Activated T-helper 2 cell treated with anti-CD3 and anti-CD28 coated beads, Interferon-gamma antibody, Interleukin-2, Interleukin-4, amounts not matched to agents 10 μg/mL and 5 μg/mL and 100 μg/mL, durations not matched to agents 14 hours and 24 hours and 36 hours (primary cell): ENCODE measurements at places on chromosomes 1 and 21. TPM values are rescaled to one million over a fixed set of nuclear protein-coding genes. Genes with fewer than 3 reads are reported as not detected.

DNA sequence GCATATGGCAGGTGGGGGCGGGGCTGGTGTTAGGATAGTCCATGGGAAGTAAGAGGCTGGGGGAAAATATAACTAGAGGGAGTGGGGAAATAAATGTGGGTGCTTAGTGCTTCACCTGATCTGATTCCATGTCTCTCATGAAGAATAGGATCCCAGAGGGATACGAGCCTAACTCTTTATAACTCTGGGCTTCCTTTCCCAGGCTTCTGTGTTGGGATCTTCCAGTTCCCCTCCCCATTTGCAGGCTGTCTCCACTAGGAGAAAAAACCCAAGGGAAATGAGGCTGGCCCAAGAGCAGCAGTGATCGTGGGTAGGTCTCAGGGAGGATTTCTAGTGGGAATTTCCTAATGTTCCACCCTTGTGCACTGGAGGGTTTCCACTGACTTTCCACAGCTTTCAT, 1.6 kb downstream of the KCNJ9 start:
- H3K27me3 ChIP-seq: peaks cover 44% of the 10 kb centered on the region
- H3K36me3 ChIP-seq: no peaks in the 10 kb centered on the region
- H3K4me1 ChIP-seq: peaks cover 16% of the 10 kb centered on the region

DNA sequence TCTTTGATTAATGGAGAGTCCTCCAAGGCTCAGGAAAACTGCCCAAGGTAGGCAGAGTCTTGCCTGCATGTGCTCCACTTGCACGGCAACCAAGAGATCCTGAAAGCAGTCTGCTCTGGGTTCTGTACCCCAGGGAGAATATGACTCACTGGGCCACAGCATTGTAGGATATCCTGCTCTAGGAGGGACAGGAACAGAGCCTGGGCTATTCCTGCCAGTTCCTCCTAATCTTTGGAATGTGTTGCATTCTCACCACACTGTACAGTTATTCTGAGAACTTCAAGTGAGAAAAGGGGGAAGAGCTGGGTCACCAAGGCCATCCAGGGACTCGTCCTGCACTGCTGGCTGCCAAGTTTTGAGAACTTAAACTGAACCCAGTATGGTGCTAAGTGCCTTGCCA, 278.5 kb downstream of the MATN1 start:
- H3K27ac ChIP-seq: no peak overlapping the region
- no peaks in the 10 kb centered on the region for H3K27me3 ChIP-seq
- H3K36me3 ChIP-seq: no peaks in the 10 kb centered on the region
- H3K4me1 ChIP-seq: no peaks in the 10 kb centered on the region
- DNase-seq: no peak

DNA sequence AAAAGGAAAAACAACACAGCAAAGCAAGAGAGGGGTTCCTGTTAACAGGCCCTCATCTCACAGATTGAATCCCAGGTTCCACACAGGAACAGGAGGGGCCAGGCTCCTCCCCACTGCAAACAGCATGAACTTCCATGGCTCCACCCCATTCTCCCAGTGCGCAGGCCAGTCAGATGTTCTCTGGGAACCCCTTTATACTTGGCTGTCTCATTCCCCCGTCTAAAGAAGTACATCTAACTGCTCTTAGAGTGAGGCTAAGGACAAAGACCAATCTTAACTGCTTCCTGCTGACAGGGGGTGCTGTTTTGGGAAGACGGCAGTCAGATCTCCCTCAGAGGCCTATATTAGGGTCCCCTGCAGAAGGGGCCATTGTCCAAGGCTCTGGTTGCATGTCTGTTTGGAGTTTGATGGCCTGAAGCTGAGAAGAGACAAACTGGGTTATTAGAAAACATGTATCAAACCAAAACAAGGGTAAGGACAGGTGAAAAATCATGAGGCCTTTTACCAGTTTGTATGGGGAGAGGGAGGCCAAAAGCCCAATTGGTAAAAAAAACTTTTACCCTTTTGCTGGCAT, 10.5 kb upstream of the NASP start:
- no peak overlapping the region for H3K4me3 ChIP-seq
- H3K27me3 ChIP-seq: no peaks in the 10 kb centered on the region
- no peaks in the 10 kb centered on the region for H3K4me1 ChIP-seq

- H3K4me3 ChIP-seq: peak overlapping the region; percentile 73
- H3K27me3 ChIP-seq: peaks cover 7% of the 10 kb centered on the region
- peak overlapping the region; percentile 20 for H3K27ac ChIP-seq
- peaks cover 3% of the 10 kb centered on the region for H3K36me3 ChIP-seq
Observed at GRCh38 chr1:27569506-27570291, 34.2 kb downstream of the AHDC1 start.

- H3K4me1 ChIP-seq: peaks cover 1% of the 10 kb centered on the region
- no peaks in the 10 kb centered on the region for H3K36me3 ChIP-seq
- no peak for DNase-seq
- H3K27ac ChIP-seq: no peak overlapping the region
- peaks cover 4% of the 10 kb centered on the region for H3K27me3 ChIP-seq
Observed at GRCh38 chr1:227134686-227135314, 183.5 kb downstream of the CDC42BPA start.

DNA sequence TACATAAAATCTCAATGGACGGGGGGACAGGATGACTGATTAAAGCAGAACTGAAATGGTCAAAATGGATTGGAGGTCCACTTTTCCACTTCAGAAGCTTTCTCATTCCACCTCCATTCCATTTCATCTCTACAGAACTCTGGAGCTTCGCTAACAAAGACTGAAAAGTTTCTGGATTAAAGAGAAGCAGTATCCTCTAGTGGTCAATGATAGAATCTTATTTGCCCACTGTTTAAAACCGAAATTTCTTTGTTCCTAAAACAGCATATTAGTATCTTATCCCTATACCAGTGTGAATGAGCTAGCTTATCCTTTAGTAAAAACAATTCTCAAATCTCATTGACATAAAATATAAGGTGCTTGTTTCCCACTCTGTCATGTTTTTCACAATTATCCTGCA, 890.6 kb downstream of the KCNT2 start:
- no peaks in the 10 kb centered on the region for H3K27me3 ChIP-seq
- no peaks in the 10 kb centered on the region for H3K36me3 ChIP-seq
- H3K4me3 ChIP-seq: no peak overlapping the region
- H3K4me1 ChIP-seq: no peaks in the 10 kb centered on the region

- H3K27me3 ChIP-seq: peaks cover 2% of the 10 kb centered on the region
- H3K4me1 ChIP-seq: peaks cover 31% of the 10 kb centered on the region
- DNase-seq: no peak
Observed at GRCh38 chr1:65065524-65066418, 82.2 kb upstream of the AK4 start.

- no peak for DNase-seq
- H3K4me1 ChIP-seq: no peaks in the 10 kb centered on the region
- H3K27ac ChIP-seq: no peak overlapping the region
- no peaks in the 10 kb centered on the region for H3K27me3 ChIP-seq
- no peaks in the 10 kb centered on the region for H3K36me3 ChIP-seq
Observed at GRCh38 chr1:19330449-19331135, 18.5 kb downstream of the SLC66A1 start.

DNA sequence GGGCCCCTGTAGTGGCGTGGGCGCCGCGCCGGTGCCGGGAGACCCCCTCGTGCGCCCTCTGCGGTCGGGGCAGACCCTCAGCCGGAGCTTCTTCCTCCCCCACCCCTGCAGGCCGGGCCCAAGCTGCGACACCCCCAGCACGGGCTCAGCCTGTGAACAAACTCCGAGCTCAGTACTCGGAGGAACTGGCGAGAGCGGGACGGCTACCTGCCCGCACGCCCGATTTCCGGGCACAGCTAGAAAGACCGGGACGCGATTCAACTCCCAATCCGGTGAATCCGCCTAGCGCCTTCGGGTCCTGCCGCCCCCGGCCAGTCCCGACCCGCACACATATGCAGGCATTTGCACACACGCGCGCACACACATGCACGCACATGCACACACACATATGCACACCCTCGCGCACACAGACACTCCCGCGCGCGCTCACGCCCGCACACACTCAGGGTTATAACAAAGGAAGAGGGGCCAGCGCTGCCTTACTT, 580 bp upstream of the BLACAT1 start:
- H3K4me1 ChIP-seq: peaks cover 3% of the 10 kb centered on the region
- peaks cover 66% of the 10 kb centered on the region for H3K27me3 ChIP-seq
- no peaks in the 10 kb centered on the region for H3K36me3 ChIP-seq

- H3K4me3 ChIP-seq: no peak overlapping the region
- no peak for DNase-seq
- no peak overlapping the region for H3K27ac ChIP-seq
- peaks cover 32% of the 10 kb centered on the region for H3K36me3 ChIP-seq
- H3K4me1 ChIP-seq: peaks cover 4% of the 10 kb centered on the region
- no peaks in the 10 kb centered on the region for H3K27me3 ChIP-seq
Observed at GRCh38 chr21:37166733-37167132, 93.7 kb downstream of the TTC3 start.

- no peak for DNase-seq
- no peak overlapping the region for H3K4me3 ChIP-seq
- no peak overlapping the region for H3K27ac ChIP-seq
Observed at GRCh38 chr1:99397029-99397428, 132.7 kb downstream of the PLPPR4 start.

DNA sequence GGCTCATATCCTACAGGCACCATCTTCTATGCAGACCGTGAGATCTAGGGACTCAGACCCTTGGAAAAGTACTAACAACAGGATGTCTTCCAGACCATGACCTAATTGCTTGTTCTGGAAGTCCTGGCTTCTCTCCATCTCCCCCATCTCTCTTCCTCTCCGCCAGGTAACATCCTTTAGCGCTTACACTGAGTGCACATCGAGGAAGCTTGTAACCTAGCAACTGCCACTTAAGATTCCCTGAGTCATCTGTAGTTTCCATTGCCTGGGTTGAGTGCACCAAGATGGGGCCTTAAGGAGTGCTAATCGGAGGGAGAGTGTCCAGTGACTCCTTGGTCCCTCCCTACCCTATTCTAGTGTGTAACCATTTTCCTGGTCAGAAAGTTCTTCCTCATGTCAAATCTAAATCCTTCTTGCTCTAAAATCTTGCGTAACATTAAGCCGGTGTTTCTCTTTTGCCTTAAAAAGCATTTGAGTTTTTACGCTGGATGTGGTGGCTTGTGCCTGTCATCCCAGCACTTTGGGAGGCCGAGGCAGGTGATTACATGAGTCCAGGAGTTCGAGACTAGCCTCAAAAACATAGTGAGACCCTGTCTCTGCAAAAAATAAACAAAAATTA, 9.7 kb downstream of the KLHDC8A start:
- peaks cover 6% of the 10 kb centered on the region for H3K4me1 ChIP-seq
- H3K36me3 ChIP-seq: no peaks in the 10 kb centered on the region
- DNase-seq: no peak
- H3K27me3 ChIP-seq: peaks cover 58% of the 10 kb centered on the region
- H3K4me3 ChIP-seq: no peak overlapping the region

DNA sequence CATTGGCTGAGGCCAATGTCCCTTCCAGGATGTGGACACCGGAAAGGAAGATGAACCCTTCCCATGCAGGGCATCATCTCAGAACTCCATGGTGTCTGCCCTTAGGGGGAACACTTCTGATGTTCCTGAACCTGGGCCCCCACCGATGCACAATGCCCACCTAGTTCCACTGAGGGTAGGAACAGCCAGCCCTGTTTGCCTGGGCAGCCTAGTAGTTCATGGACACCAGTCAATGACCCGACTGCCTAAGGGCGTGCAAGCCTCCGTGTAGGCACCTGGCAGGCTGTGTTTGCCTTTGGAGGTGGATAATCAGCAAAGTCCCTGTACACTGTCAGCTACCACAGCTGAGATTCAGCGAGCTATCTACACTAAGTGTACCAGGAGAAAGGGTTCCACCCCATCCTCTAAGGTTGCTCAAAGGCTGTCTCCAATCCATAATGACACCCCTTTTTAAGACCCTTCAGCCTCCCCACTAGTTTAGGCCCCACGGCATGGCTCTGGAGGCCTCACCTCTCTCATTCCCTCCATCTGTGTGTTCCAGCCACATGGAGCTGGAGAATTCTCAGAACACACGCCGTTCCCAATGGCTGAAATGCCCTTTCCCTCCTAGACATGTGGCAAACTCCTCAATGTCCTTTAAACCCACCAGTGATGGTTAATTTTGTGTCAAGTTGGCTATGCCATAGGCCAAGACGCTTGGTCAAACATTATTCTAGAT, 124.8 kb upstream of the EDN2 start:
- H3K4me3 ChIP-seq: no peak overlapping the region
- peaks cover 37% of the 10 kb centered on the region for H3K4me1 ChIP-seq
- DNase-seq: no peak
- peak overlapping the region; percentile 28 for H3K27ac ChIP-seq
- H3K36me3 ChIP-seq: peaks cover 56% of the 10 kb centered on the region

DNA sequence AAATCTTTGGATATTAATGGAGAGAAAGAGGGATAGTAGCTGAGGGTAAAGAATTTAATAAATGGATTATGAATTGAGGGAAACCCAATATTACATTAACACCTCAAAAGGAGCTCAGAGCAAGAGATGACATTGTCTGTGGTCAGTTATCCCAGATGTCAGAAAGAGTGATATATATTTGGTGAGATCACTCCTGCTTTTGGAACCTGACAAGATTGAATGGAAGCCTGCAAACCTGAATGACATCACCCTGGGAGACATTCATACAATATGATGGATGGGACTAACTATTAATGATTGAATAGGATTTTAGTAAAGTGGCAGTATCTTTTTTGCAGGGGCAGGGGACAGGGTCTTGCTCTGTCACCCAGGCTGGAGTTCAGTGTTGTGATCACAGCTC, 6.8 kb upstream of the IFI6 start:
- H3K4me1 ChIP-seq: no peaks in the 10 kb centered on the region
- H3K4me3 ChIP-seq: no peak overlapping the region
- no peak overlapping the region for H3K27ac ChIP-seq
- DNase-seq: no peak
- peaks cover 2% of the 10 kb centered on the region for H3K27me3 ChIP-seq
- peaks cover 9% of the 10 kb centered on the region for H3K36me3 ChIP-seq

DNA sequence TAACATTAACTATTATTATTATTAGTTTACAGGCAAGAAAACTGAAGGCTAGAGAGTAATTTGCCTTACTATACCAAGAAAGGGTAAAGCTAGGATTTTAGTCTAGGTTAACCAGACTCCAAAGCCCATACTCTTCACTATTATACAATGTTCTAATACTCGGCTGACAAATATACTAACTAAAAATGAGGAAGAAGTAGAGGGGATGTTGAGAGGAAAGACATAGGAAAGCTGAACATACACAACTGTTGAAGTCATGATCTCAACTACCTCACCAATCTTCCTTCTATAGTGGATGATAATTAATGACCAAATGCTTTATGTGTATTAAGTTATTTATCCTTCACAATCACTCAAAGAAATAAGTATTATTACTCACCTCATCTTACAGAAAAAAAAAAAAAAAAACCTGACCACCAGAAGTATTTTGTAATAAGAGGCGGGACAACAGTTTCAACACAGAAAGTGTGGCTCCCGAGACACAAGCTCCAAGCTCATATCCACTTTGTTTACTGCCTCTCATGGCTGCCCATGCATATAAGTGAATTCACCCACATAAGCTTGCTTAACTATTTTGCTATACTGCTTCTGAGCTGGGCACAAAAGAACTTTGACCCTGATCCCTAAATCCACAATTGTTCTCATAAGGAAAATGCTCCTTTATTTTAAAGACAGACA, 78.0 kb downstream of the USP1 start:
- no peak for DNase-seq
- no peak overlapping the region for H3K4me3 ChIP-seq
- H3K36me3 ChIP-seq: peaks cover 9% of the 10 kb centered on the region
- no peaks in the 10 kb centered on the region for H3K4me1 ChIP-seq
- H3K27me3 ChIP-seq: no peaks in the 10 kb centered on the region
- no peak overlapping the region for H3K27ac ChIP-seq

DPYD gene
- total RNA-seq: 11.9 and 12.5 TPM in 2 replicates

MSH4 gene
- total RNA-seq: 0.60 and 0.62 TPM in 2 replicates

OR2L8 gene
- 0.21 TPM in 2 replicates for total RNA-seq

LBR gene
- 187 and 191 TPM in 2 replicates for total RNA-seq

KIF21B gene
- total RNA-seq: 50.4 and 53.2 TPM in 2 replicates

EPHA2 gene
- not detected in 2 replicates for total RNA-seq

FTCD gene
- 0.14 and 0.23 TPM in 2 replicates for total RNA-seq

TADA1 gene
- total RNA-seq: 15.3 and 16.0 TPM in 2 replicates

PTGER3 gene
- 0.43 and 0.44 TPM in 2 replicates for total RNA-seq

STMN1 gene
- total RNA-seq: 334 and 341 TPM in 2 replicates

ZNF683 gene
- not detected in 2 replicates for total RNA-seq

HES2 gene
- 0.21 and 0.51 TPM in 2 replicates for total RNA-seq

ANKRD65 gene
- total RNA-seq: not detected in 2 replicates

IGSF3 gene
- 4.6 and 4.9 TPM in 2 replicates for total RNA-seq
